Amniotic stem cell (primary cell): ENCODE measurements at places on chromosomes 11 and 22.

- DNase-seq = no peak
Measured at GRCh38 chr11:112963368-112963955, 2.2 kb downstream of the NCAM1 start.

GRCh38 chr22:19823902-19824211 lies 30.8 kb downstream of the GNB1L start:
- DNase-seq = no peak

GRCh38 chr22:28279888-28280287 lies 360.8 kb upstream of the PITPNB start:
- DNase-seq = no peak

- no peak for DNase-seq
Measured at GRCh38 chr11:1881442-1882264, 10.0 kb downstream of the PRR33 start.

GRCh38 chr11:10291801-10292638 lies 2.0 kb downstream of the SBF2 start:
- DNase-seq = no peak

- DNase-seq = no peak
Measured at GRCh38 chr22:44179989-44180705, 578 bp upstream of the PARVG start.

GRCh38 chr11:58059007-58059350 lies 28.2 kb downstream of the OR6Q1 start:
- DNase-seq = no peak

GRCh38 chr22:21947040-21948014 lies 5.3 kb downstream of the PPM1F start:
- peak; percentile 61 for DNase-seq

DNA sequence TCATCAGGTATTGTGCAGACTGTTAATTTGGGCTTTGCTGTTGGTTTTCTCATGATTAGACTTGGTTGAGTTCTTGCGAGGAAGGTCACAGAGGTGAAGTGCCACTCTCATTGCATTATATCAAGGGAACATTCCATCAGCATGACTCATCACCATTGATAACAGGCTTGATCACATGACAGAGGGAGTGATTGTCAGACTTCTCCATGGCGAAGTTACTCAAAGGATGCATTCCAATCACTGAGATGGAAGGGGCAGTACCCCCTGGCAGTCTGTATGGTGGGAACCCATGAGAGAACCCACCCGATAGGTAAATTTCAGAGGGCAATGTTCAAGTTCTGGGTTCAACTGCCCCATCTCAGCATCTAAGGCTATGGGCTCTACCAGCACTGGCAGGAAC lies 19.4 kb upstream of the P2RY2 start:
- no peak for DNase-seq

GRCh38 chr22:31969789-31970489 lies 25.6 kb downstream of the YWHAH start:
- peak; percentile 38 for DNase-seq

- DNase-seq = no peak
Measured at GRCh38 chr11:17388609-17389210, at the start of gene KCNJ11. KCNJ11 (minus strand) TSS chr11:17388659; CDS start chr11:17388091, 568 bp downstream.

- no peak for DNase-seq
Measured at GRCh38 chr11:27842290-27842689, 142.0 kb upstream of the BDNF start.

DNA sequence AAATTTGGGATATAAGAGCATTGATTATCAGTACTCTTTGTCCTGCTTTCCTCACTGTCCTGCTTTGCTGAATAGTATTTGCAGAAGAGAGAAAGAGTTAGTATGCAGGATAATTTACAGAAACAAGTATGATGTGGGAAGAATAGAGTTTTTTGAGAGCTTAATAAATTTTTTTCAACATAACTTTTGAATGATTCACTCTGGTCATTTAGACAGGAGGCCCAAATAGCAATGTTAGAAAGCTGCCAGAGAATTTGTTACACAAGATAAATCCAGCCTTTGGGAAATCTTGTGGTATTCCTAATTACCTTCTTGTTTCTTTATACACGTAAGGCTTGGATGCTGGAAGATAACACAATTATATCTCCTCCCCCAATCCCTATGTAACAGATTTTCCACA lies 484.6 kb downstream of the CNTN5 start:
- DNase-seq = no peak

- no peak for DNase-seq
Measured at GRCh38 chr11:76579056-76579751, 91.3 kb downstream of the LRRC32 start.

GRCh38 chr11:12482839-12483238 lies 105.5 kb downstream of the PARVA start:
- no peak for DNase-seq

DNA sequence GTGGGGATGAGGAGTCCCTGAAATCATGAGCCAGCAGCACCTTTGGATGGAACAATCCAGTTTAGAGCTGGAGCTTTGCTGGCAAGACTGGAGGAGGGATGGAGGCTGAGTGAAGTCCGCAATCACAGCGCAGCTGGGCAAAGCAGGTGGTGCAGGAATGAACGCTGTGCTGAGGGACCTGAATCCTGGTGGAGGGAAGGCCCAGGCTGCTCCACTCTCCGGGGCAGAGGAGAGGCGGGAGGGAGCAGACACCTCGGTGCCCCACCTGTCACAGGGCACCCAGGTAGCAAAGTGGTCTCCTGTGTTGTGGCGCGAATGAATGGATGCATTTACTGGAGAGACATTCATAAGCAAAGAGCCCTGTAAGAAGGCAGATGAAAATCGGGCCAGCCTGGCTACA lies 124.8 kb upstream of the ANO1 start:
- DNase-seq = no peak

DNA sequence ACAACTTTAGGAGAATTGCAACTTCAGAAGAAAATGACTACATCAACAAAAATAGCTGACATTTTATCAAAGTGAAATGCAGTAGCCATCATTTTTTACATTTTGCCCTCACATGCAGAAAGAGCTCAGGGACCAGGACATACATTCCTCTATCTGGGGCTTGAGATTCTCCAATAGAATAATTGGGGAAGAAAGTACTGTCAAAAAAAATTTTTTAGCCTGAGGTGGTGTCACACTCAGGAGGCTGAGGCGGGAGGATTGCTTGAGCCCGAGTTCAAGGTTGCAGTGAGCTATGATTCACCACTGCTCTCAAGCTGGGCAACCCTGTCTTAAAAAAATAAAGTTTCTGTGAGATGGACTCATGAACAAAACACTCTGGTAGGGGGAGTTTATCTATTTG lies 32.2 kb upstream of the DEPDC7 start:
- no peak for DNase-seq

- DNase-seq = no peak
Measured at GRCh38 chr11:76768909-76769560, 14.1 kb upstream of the TSKU start.

DNA sequence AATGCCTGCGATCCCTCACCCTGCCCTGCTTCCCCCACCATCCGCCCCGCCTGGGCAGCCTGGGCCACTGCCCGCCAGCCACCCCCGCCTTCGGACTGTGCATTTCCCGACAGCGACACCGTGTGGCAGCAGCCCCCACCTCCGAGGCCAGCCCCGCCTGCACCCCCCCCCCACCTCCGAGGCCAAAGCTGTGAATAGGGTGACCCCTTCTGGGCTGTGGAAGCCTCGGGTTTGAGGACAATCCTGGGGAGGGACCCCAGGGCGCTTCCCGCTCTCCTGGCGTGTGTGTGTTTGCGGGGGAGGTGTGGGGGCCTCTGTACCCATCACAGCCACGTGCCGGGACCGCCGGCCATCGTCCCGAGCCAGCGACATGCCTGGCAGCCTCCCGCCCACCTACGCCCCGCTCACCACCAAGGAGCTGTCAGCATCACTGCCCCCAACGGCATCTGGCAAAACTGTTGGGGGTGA lies 33.8 kb upstream of the PPARA start:
- DNase-seq = peak; percentile 68

- DNase-seq = no peak
Measured at GRCh38 chr11:12793065-12793464, 118.8 kb downstream of the TEAD1 start.

DNA sequence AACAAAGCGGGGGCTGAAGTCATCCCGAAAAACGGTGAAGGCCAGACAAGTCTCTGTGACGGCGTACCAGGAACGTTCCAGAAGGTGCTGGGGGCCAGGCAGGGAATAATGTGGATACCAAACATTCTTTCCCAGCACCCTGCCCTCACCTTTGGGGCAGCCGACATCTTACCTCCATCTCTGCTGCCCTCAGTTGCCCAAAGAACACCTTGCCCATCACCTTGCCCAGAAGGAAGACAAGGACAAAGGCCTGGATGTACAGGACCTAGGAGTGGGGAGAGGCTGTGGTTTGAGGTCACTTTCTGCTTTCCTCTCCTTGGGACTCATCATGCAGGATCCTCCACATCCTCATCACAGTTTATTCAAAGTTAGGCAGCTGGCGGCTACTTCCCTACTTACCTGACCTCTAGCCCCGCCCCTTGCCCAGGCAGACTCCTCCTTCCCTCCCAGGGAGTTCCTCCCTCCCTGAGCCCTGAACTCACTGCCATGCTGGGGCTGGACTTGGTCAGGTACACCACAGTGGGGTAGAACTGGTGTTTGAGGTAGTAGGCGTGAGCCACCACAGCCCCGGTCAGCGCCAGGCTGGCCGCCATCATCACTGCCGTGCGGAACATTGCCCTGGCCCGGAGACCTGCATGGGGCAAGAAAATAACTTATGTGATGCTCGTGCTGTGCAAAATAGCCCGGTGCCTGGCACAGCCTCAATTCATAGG lies 1.2 kb downstream of the SYVN1 start:
- DNase-seq = no peak

- no peak for DNase-seq
Measured at GRCh38 chr22:45238957-45239680, 1.6 kb downstream of the KIAA0930 start.

GRCh38 chr22:37905534-37906363 lies at the start of gene MICALL1:
MICALL1 (plus strand) TSS chr22:37906297; CDS start chr22:37906423, 126 bp downstream.
- DNase-seq = peak; percentile 40
